ENCODE measurements at places on chromosomes 7 and 10. TPM values are rescaled to one million over a fixed set of nuclear protein-coding genes. Genes with fewer than 3 reads are reported as not detected.
A peak's percentile ranks its signal among the peaks of the same experiment; 100 is the strongest.

- H3K36me3 ChIP-seq = peaks cover 31% of the 10 kb centered on the region
- no peak overlapping the region for H3K4me3 ChIP-seq
- H3K4me1 ChIP-seq = peaks cover 5% of the 10 kb centered on the region
- no peaks in the 10 kb centered on the region for H3K27me3 ChIP-seq
- DNase-seq = no peak
These were observed 100.4 kb downstream of the RGS10 start for GRCh38 chr10:119441921-119442757.

DNA sequence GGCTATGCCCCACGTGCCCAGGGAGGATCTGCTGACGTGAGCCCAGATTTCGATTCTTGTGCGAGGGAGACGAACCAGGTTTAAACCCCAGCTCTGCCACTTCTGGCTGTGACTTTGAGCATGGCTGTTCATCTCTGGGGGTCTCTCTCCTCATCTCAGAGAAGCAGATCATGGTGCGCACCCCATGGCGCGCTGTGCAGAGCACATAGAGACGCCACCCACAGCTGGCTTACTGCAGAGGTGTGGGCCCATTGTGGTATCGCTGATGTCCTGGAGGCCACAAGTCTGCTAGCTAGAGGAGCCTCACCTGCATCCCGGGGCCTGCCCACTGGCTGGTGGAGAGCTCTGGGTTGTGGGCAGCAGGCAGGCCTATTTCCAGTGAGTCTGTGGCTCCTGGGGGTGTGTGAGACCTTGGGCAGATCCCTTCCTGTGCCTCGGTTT lies 140.5 kb downstream of the LHPP start:
- DNase-seq = no peak
- H3K36me3 ChIP-seq = no peaks in the 10 kb centered on the region
- peaks cover 5% of the 10 kb centered on the region for H3K4me1 ChIP-seq
- no peak overlapping the region for H3K27ac ChIP-seq

GRCh38 chr7:29898301-29898700 lies 91.3 kb downstream of the SCRN1 start:
- no peak overlapping the region for H3K4me3 ChIP-seq
- H3K4me1 ChIP-seq = no peaks in the 10 kb centered on the region
- H3K27me3 ChIP-seq = no peaks in the 10 kb centered on the region
- no peaks in the 10 kb centered on the region for H3K36me3 ChIP-seq
- no peak for DNase-seq

The PIP4K2A gene
- 41.0 TPM for total RNA-seq

The DNAJC30 gene
- 10.4 TPM for total RNA-seq

- DNase-seq = no peak
- no peaks in the 10 kb centered on the region for H3K27me3 ChIP-seq
- H3K4me1 ChIP-seq = peaks cover 25% of the 10 kb centered on the region
These were observed 493 bp downstream of the ZMIZ2 start for GRCh38 chr7:44748948-44749731.

DNA sequence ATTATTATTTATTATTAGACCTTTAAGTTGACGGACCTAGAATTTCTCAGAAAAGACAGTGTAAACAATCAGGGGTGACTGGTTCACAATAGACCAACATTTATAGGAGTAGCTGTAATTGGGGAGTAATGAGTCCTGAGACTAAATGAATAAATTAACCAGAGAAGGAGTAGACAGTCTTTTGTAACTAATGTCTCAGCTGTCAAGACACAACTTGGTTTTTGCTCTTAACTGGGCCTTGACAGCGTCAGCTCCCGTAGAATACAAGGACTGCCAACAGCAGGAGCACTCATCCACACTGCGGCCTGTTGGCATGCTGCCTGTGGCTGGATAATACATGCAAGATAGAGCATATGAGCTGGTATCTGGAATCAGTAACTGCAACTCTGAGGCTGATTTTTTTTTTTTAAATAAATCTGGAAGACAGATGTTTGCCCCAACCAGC lies 123.9 kb downstream of the CACNA2D1 start:
- H3K27ac ChIP-seq = no peak overlapping the region
- H3K4me3 ChIP-seq = no peak overlapping the region
- DNase-seq = peak; percentile 67
- no peaks in the 10 kb centered on the region for H3K4me1 ChIP-seq
- no peaks in the 10 kb centered on the region for H3K27me3 ChIP-seq

The CALHM3 gene
- total RNA-seq = not detected

- H3K27ac ChIP-seq = no peak overlapping the region
- H3K36me3 ChIP-seq = no peaks in the 10 kb centered on the region
- H3K4me1 ChIP-seq = no peaks in the 10 kb centered on the region
These were observed 129.1 kb upstream of the INSYN2A start for GRCh38 chr10:127325506-127325905.

GRCh38 chr10:75407713-75408508 lies 6.3 kb upstream of the ZNF503 start:
- no peaks in the 10 kb centered on the region for H3K4me1 ChIP-seq
- no peaks in the 10 kb centered on the region for H3K36me3 ChIP-seq
- peak; percentile 68 for DNase-seq
- no peaks in the 10 kb centered on the region for H3K27me3 ChIP-seq
- peak overlapping the region; percentile 92 for H3K27ac ChIP-seq

DNA sequence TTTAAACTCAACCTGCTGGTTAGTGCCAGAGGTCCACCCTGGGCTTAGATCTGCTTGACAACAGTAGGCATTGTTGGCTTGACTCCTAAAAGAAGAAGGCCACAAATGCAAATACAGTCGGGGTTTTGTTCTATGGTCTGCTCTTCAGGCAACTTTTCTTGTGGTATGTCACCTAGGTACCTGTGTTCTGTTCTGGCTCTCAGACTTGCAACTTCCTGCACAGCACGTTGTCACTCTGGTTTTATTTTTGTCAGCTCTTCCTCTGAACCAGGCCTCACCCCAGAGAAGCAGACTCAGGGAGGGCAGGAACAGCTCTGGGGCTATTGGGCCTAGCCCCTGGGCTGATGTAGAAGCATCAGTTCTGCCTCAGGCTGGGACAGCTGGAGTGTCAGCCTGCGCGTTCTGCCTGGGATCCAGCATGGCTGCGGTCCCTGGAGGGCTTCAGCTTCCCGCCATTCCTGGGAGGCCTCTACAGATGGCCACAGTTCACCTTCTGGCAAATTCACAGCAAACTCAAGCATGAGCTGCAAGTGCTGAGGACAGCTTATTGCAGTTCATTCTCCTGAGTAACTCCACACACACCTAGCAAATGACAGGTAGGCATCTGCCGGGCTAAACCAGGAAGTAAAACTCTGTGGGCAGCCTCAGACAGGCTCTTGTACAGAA lies 11.0 kb upstream of the PDCD4 start:
- H3K27me3 ChIP-seq = no peaks in the 10 kb centered on the region
- peaks cover 41% of the 10 kb centered on the region for H3K4me1 ChIP-seq
- no peak for DNase-seq

The FAM221A gene
- 7.6 TPM for total RNA-seq

DNA sequence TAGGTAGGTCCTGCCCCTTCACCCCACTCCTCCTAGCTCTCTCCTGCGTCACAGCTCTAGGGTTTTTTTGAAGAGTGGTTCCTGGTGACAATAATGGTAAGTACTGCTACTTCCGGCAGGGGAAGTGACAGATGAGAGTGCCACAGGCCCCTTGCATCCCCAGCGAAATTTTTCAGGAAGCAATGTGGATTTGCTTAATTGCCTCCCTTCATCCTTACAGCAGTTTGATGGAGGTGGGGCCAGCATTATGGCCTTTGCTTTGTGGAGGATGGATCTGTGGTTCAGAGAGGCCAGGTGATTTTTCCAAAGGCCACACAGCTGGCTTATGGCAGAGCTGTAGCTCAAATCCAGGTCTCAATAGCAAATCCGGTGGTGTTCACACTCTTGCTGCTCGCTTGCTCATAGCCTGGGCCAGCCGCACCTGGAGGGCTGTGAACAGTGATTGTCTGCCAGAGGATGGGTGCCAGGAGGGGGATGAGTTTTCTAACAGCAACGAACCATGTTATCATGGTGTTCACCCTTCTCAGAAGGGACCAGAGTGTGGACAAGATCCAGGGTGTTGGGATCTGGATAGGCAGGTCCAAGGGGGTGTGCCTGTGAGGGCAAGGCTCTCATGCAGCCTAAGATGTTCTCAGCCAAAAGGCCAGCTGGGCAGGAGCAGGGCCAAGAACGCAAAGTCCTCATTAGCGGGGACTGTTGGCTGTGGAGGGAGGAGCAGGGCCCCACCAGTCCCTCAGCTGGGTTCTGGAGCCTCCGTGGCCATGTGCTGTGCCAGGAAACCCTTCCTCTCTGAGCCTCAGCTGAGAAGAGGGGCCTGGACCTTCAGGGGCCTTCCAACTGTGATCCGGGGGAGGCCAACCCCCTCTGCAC lies 89.0 kb downstream of the EMX2 start:
- no peak overlapping the region for H3K4me3 ChIP-seq
- no peak overlapping the region for H3K27ac ChIP-seq
- DNase-seq = no peak

The PARG gene
- 21.5 TPM for total RNA-seq

The GAD2 gene
- not detected for total RNA-seq

The AZGP1 gene
- total RNA-seq = 40.3 TPM

- no peaks in the 10 kb centered on the region for H3K4me1 ChIP-seq
- H3K27me3 ChIP-seq = no peaks in the 10 kb centered on the region
- H3K36me3 ChIP-seq = no peaks in the 10 kb centered on the region
- no peak overlapping the region for H3K4me3 ChIP-seq
- DNase-seq = no peak
These were observed 35.3 kb downstream of the ABCB5 start for GRCh38 chr7:20650782-20651181.

The NRG3 gene
- 1.5 TPM for total RNA-seq

The GDF2 gene
- total RNA-seq = not detected

The OR9A2 gene
- total RNA-seq = not detected

The RAB19 gene
- 1.6 TPM for total RNA-seq

DNA sequence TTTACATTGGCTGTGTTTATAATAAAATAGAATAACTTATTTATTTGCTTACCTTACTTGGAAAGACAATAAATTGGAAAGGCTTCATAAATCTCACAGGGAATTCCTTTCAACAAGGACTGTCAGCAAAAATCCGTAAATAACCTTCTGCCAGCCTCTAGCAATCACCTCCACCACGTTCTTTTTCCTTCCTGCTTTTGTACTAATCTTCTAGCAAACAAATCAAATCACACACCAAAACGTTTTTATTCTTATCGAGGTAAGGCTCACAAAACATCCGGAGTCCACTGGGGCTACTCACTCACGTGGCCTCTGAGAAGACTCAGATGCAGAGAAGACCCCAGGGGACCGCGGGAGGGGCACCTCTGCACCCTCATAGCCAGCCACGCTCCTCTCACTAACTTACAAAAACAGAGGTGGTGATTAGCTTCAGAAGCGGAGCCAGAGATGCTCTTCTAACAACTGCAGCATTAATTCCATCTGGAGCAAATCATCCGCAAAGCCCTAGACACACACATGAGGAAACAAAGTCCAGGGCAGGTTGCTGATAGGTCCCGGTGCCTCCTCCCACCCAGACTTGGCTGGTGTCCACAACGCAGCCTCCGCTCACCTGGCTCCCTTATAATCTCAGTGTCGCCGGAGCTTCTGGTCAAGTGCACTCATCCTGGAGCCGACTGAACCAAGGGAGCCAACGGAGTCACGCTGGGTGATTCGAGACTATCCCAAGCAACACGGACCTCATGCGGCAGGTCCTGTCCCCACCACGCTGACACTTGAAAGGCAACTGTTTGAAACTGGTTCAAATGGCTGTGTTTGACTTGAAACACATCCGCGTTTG lies 22.5 kb downstream of the CTBP2 start:
- peaks cover 52% of the 10 kb centered on the region for H3K4me1 ChIP-seq
- DNase-seq = no peak
- no peak overlapping the region for H3K4me3 ChIP-seq
- H3K36me3 ChIP-seq = no peaks in the 10 kb centered on the region

DNA sequence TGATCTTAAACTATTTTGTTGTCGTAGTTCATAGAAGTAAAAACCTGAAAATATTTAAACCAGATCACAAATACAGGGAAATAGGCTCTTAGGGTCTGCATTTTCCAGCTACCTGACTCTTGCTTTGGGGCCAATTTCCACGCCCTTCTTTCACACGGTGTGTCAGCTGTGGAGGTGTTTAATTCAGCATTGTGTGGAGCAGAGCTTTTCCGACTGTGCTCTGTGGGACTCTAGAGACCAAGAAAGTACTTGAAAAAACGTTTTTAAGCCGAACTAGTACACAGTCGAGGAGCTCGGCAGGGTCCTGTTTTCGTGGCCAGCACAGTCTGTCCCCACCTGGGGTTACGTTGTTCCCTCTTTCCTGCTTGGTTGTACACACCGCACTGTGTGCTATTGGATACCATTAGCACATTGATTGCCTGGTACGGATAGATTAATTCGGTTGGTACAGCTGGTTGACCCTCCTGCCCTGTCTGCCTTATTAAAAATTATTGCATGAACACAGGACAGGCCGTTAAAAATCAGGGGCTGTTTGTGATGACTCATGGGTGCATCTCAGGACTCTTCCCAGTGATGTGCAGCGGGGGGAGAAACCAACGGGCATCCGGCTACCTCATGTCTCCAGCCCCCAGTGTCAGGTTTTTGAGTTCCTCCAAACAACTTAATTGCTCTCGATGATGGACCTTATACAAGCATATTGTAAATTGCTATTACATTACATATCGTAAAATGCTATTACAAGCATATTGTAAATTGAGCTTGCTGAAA lies 80.7 kb upstream of the BTBD16 start:
- no peak for DNase-seq
- no peaks in the 10 kb centered on the region for H3K4me1 ChIP-seq
- no peaks in the 10 kb centered on the region for H3K27me3 ChIP-seq
- H3K4me3 ChIP-seq = no peak overlapping the region

DNA sequence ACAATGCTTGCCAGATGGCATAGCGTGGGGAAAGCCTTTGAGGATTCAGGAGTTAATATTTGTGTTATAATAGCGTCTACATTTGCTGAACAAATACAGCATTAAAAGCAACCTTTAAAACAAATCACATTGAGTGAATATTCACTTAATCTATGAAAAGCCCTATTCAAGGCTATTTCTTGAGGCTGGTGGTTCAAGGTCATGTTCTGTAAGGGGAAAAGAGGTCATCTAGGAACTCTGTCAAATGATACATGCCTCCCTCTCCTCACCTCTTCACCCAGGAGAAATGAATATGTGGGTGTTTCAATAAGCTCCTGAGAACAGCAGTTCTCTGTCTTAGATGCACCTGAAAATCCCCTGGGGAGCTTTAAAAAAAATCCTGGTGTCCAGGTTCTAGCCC lies 303.0 kb downstream of the ELMO1 start:
- DNase-seq = no peak
- no peaks in the 10 kb centered on the region for H3K4me1 ChIP-seq
- no peaks in the 10 kb centered on the region for H3K27me3 ChIP-seq
- H3K36me3 ChIP-seq = no peaks in the 10 kb centered on the region
- no peak overlapping the region for H3K4me3 ChIP-seq

- H3K4me1 ChIP-seq = no peaks in the 10 kb centered on the region
- no peak overlapping the region for H3K4me3 ChIP-seq
- H3K36me3 ChIP-seq = no peaks in the 10 kb centered on the region
- no peak overlapping the region for H3K27ac ChIP-seq
These were observed 923.4 kb downstream of the REEP3 start for GRCh38 chr10:64444564-64444963.

The CFAP70 gene
- 0.87 TPM for total RNA-seq

DNA sequence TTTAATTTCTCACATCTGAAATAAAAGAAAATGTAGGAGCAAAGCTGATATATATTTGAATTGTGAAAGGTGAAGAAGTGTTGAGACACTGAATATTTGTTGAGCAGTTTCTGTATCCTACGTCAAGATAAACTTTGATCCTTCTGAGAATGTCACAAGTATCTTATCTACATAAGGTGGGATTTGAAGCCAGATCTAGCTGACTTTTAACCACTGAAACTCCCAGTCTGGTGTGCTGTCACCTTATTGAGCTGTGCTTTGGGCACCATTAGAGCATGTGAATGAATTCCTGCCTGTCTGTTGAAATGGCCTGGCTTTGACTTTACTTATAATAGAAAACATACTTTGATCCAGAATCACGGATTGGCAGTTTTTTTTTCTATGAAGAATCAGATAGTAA lies 15.2 kb downstream of the GPR141 start:
- DNase-seq = no peak
- H3K4me3 ChIP-seq = no peak overlapping the region
- no peaks in the 10 kb centered on the region for H3K27me3 ChIP-seq
- peak overlapping the region; percentile 23 for H3K27ac ChIP-seq
- H3K4me1 ChIP-seq = peaks cover 44% of the 10 kb centered on the region
- H3K36me3 ChIP-seq = no peaks in the 10 kb centered on the region
